Mucosa of descending colon (tissue), 3 donors: ENCODE measurements at places on chromosomes 1 and 21. TPM values are rescaled to one million over a fixed set of nuclear protein-coding genes. Genes with fewer than 3 reads are reported as not detected.

DNA sequence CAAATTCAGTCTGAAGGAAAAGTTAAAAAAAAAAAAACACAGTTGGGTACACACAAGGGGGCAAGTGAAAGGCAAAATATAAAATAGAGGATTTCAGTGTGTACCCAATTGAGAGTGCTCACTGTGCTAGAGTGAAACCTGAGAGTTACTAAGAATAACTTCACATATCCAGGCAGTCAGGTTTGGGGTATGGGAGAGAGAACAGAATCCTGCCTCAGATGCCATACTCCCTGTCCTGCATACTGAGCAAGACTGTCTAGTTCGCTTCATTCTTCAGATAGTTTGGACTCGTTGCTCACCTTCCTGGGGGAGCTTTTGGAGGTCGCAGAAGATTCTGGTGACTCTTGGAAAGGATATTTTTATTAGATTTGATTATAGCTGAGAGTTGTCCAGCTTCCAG lies 20.4 kb downstream of the CEP85 start:
- no peak for DNase-seq

DNA sequence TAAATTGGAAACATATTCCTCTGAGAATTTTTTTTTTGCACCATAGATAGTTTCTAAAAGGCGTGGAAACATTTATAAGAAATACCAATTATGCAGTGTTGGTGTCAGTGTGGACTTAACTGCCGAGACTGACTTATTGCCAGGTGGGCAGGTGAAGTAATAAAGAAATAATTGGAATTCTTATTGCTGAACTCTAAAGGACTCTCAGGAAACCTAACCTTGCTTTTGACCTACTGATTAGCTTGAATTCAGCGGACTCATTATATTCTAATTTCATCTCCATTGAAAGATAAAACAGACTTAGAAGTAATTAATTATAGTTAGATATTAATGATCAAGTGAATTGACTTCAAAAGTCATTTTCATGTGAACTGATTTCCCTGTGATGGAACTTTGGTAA lies 26.3 kb downstream of the KCNK1 start:
- DNase-seq, result no peak

GRCh38 chr1:2170211-2170610 lies 24.4 kb downstream of the FAAP20 start:
- no peak for DNase-seq

DNA sequence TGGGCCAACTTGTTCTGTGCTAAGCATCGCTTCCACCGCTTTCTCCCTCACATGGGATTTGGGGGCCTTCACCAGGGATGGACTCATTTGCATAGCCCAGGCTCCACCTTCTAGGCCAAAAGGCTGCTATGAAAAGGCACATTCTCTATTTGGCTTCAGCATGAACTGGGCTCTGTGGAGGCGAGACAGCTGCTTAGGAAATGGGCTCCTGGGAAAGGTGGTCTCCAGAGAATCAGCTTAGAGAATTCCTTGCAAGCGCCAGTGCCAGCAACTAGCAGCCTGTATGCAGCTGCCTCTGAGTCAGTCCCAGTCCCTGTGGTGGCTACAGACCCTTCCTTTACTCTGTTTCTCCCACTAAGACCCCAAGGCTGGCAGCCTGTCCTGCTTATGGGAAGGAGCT lies 214.5 kb downstream of the HIVEP3 start:
- DNase-seq, result no peak

GRCh38 chr1:89725631-89726030 lies 92.7 kb downstream of the LRRC8C start:
- no peak for DNase-seq

GRCh38 chr1:72003092-72003491 lies 279.2 kb downstream of the NEGR1 start:
- no peak for DNase-seq

DNA sequence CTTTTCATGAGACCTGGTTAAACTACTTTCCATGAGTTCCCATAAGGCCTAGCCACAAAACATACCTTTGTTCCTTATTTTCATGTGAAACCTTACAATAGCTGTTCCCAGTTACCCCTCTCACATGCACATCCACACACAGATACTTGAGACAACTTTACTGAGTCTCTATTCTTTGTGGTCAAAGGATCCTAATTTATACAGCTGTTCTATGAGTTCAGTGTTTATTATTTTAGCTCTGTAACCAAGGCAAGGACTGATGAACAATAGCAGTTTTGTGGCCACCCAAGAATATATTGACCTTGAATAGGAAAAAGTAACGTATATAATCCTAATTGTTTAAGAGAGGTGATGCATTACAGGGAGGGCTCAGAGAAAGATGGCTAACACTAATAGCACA lies 160.5 kb upstream of the CACYBP start:
- DNase-seq, result no peak

DNA sequence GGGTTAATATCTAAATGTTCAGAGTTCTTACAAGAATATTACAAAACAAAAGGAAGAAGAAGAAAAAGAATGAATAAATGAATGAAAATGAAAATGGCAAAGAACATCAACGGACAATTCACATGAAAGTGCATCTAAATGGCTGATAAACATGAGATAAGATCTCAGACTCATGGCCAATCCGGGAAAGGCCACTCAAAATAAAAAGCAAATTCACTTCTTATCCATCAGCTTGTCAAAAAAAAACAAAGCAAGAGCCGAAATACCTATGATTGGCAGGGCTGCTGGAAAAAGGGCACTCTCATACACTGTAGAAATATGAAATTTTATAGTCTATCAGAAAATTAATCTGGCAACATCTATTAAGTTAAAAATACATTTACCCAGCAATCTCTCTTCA lies 103.6 kb upstream of the EDEM3 start:
- DNase-seq, result no peak

- no peak for DNase-seq
These were observed 249.4 kb upstream of the B3GALT2 start for GRCh38 chr1:193435781-193436180.

- no peak for DNase-seq
These were observed 14.9 kb upstream of the SLC44A5 start for GRCh38 chr1:75625795-75626194.

DNA sequence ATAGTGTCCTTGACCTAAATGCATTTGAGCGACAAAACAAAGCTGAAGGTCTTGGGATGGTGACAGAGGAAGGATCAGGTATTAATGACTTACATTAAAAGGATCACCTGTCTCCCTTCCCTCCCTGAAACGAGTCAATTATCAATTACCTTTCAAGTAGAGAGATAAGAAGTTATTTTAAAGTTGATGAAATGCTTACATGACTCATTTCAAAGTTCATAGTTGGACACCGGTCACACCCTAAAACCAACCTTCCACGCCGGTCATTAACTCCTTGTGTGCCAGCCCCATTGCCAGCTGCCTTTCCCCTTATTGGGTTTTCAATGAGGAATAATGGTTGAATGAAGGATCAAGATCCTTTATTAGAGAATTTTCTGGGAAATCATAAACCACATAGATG lies 129.8 kb downstream of the ZP4 start:
- DNase-seq, result no peak

DNA sequence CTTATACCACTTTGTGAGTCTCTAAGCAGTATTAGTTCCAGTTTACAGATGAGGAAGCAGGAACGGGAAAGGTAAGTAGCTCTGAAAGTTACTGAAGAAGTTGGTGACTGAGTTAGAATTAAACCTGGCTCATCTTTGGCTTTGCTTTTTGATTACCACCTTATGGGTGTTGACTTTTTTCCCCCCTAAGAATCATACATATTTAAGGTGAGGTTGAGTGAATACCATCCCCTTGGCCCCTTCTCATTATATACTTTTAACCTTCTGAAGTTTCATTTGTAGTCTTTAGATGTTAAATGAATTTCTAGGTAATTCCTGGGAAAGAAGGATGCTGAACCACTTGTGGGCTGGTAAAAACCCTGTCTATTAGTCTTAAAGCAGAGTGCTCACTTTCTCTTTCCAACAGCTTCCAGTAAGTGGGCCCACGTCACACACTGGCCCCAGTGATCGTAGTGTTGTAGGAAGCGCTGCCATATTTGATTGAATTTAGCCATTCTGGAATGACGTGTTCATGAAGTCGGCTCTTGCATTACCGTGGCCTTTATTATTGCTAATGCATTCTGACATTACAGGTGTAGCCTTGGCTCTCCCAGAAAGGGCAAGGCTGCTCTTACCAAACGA lies 46.9 kb downstream of the PEX14 start:
- no peak for DNase-seq

GRCh38 chr21:28357743-28358142 lies 634.9 kb downstream of the LTN1 start:
- DNase-seq, result no peak

- no peak for DNase-seq
These were observed 144.4 kb downstream of the PTBP2 start for GRCh38 chr1:96865731-96866685.

DNA sequence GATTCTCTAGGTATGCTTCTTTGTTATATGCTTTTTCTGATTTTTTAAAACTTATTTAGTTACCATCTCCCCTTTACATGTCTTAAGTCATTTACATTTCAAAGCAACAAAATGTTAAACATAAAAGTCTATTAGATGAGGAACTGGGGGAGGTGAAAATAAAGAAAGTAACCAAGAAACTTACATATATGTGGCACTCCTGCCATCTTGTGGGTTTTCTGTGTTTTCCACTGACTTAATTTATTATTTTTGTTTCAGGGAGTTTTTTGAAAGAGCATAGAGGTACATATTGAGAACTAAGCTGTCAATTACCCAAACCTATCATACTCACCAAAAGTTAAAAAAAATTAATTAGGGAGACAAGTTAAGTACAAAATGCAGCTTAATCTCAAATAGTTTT lies 1531.1 kb downstream of the MRPL39 start:
- DNase-seq, result no peak

GRCh38 chr1:79362470-79362869 lies 355.9 kb upstream of the ADGRL4 start:
- no peak for DNase-seq

GRCh38 chr1:3717715-3718601 lies 34.3 kb upstream of the CCDC27 start:
- DNase-seq, result no peak

DNA sequence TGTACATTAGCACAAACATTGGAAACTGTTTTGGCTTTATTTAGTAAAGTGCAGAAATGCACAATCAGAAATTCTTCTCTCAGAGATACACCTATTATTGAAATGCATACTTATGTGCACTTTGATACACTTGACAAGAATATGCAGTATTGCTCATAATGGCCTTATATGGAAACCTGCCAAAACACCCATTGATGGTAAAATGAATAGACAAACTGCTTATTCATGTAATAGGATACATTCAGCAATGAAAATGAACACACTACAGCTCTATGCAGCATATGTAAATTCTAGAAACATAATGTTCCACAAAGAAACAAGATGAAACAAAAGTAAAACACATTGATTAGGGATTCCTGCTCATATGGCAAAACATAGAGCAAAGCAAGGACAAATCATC lies 223.9 kb downstream of the S1PR1 start:
- no peak for DNase-seq

DNA sequence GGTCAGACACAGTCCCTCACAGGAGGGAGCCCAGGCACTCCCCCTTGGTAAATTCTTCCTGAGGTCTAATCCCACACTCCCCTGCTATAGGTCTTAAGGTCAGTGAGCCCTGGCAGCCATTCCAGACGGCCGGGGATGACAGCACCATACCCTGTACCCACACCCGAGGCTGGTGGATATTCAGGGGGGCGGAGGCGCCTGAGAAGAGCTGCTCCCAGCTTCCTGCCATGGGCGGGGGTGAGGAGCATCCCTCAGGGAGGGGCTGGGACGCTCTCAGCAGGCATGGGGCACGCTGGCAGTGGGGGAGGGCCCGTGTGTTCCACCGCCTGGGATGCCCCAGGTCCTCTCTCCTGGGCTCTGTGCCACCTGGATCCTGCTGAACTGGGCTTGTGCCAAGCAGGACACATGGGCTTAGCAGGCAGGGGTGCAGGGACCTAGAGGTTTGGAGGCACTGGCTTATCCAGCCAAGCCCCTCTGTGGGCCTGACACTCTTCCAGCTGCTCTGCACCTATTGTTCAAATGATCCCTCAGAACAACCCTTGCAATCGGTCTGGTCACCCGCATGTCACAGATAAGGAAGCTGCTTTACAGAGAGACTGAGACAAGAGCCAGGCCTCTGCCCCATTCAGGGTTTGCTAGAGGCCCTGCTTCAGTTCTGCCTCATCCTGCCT lies 5.7 kb upstream of the ADGRB2 start:
- no peak for DNase-seq

- no peak for DNase-seq
These were observed 35.6 kb downstream of the NGF start for GRCh38 chr1:115302390-115302961.

Gene CFHR4
- total RNA-seq, result not detected

Gene FCGR1A
- 10.2 TPM for total RNA-seq

Gene VPS72
- total RNA-seq, result 32.1 TPM

Gene TBX19
- 2.3 TPM for total RNA-seq

Gene GFI1
- 2.7 TPM for total RNA-seq

Gene PDXK
- 179 TPM for total RNA-seq

Gene NBL1
- 426 TPM for total RNA-seq

Gene FCRL1
- total RNA-seq, result not detected

Gene CATSPERE
- total RNA-seq, result 0.93 TPM

Gene CFAP74
- total RNA-seq, result 0.06 TPM
